ENCODE measurements at places on chromosomes 5 and 9.

DNA sequence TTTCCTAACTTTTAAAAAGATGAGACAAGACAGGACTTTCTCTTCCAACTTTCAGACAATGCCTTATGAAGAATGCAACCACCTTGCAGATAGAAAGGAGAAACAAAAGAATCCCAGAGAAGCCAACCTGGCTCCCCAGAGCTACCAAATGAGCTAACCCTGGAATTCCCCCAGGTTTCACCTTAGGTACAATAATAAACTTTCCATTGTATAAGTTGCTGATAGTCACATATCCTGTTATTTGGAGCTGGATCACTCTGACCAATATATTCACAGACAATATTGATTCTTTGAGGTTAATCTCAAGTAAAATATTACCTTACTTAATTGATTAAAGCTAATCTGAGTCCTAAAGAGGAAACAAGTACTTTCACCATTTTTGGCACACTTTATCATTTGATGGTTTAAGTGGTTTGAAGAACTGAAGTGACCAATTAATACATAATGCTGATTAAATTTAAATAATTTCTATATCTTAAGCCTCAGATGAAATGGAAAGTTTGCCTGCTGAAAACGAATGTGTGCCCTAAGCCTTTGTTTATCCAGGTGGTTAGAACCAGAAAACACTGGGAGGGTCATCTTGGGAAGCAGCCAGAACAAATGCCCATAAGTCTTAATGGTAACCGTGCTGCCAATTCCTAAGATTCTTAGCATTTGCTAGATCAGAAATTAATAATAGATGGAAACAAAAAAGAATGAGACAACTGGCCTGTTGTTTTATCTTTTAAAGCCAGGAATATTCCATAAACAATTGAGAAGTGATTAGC lies 159.6 kb upstream of the SLC12A2 start:
- no peak for DNase-seq

- DNase-seq: no peak
These were observed 3.6 kb downstream of the RXRA start for GRCh38 chr9:134329886-134330285.

DNA sequence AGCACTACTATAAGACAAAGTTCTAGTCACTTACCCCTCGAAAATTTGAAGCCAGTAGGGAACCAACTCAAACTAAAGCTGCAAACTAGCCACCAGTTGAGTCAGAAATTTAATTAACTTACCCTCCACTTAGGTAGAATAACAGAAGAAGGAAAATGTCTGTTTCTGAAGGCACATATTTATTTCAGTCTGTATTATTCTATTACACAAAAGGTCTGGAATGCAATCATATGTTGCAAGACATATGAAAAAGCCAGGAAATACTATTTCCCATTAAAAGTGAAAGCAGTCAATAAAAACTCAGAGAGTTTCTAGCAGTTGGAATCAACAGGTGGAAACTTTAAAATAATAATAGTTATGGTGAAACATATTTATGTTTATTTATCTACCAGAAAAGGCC lies 79.2 kb upstream of the SLCO4C1 start:
- no peak for DNase-seq

DNA sequence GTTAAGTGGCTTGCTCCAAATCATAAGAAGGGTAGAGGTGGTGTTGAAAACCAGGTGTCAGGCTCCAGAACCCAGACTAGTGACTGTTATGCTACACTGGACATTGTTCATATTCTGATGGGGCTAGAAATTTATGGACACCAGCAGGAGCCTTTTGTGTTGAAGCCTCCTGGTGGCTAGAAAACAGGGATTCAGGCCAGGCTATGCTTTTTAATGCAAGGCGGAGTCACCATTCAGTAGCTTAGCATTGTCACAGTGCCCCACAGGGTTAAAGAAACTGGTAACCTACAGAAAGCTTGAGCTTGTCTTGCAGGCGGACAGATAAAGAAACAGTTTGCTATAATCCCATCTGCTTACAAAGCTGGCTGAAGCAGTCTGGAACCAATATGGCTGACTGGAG lies 23.0 kb upstream of the GOLM1 start:
- no peak for DNase-seq

DNA sequence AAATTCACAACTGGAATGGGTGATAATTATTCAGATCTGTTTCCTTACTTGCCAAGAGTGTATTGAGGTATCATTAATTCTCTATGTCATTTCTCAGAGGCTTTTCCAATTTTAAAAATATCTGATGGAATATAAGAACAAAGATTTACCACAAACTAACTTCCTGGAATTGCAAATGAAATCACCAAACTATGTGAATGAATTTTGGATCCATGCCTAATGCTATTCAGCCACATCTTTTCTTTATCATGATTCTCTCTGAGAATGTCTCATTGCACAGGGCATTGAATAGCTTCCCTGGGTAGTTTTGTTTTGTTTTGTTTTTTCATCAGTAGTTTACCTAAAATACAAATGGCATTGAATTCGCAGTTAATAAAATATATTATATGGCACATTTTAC lies 146.9 kb upstream of the FBN2 start:
- DNase-seq: no peak

GRCh38 chr9:93891549-93892310 lies 63.4 kb downstream of the BARX1 start:
- DNase-seq: no peak

Measured in nephron progenitor cell (in vitro differentiated cells).